Left hindlimb (tissue), 1 donor: ENCODE measurements at places on chromosomes 16 and 17.

GRCh38 chr17:1745513-1746020 is 2.9 kb downstream of the SERPINF2 start:
- DNase-seq, result no peak

DNA sequence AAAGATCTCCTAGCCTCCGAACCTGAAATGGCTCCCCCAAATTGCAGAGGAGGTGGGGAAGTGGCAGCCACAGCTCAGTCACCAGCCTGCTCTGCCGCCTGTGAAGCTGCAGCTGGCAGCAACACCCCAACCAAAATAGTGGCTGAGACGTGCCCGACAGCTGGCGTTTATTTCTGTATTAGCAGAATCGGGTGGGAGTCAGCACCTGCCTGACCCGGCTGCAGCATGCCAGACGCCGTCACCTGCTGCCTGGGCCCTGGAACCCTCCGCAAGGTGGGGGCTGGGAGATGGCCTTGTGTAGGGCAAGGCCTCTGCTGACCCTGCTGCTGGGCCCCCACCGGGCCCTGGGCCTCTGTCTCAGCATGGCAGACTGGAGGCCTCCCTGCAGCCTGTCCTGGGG is 17.5 kb upstream of the PABPN1L start:
- no peak for DNase-seq

DNA sequence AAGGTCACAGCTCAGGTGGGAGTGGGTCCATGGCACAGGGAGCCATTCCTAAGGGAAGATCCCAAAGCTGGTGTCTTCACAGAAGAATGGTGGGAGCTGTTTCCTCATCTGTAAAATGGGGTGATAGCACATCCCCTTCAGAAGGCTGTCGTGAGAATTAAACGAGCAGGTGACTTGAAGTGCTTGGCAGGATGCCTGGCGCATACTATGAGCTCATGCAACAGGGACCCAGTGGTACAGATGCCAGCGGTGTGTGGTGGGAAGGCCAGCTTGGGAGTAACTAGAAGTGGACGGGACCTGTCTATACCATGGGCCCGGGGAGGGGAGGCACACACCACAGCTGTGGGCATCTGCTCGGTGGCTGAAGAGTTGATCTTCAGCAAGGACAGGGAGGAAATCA is 189.3 kb upstream of the TNRC6C start:
- no peak for DNase-seq

DNA sequence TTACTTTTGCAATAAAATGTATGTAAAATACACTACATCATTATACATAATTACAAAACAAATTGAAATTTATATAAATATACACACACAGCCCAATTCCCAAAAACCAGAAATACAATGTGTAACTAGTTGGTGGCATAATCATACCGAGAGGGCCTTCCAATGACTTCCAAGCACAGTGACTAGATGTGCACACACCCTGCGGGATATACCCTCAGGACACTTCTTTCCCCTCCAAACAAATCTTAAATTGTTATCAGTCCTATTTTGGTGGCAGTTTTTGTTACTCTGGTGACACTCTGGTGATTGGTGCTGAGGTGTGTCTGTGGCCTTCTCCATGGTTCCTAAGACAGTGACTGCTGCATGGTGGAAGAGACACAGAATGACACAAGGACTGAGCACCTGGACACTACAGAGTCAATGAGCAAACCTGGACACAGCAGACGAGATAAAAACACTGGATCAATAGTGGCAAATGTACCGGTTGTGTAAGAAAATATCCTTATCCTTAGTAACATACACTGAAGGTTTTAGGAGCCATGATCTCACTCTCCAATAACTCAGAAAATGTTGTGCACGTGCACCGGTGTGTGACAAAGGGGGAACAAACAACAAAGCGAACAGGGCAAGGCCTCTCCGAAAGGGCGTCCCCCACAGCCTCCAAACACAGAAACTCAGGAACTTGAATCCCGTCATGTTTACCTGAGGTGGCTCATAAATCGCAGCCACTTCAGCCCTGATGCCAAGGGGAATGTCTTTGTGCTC is 32.9 kb downstream of the NPLOC4 start:
- no peak for DNase-seq

- no peak for DNase-seq
Measured at GRCh38 chr17:57773557-57773956, 28.5 kb upstream of the CCDC182 start.

DNA sequence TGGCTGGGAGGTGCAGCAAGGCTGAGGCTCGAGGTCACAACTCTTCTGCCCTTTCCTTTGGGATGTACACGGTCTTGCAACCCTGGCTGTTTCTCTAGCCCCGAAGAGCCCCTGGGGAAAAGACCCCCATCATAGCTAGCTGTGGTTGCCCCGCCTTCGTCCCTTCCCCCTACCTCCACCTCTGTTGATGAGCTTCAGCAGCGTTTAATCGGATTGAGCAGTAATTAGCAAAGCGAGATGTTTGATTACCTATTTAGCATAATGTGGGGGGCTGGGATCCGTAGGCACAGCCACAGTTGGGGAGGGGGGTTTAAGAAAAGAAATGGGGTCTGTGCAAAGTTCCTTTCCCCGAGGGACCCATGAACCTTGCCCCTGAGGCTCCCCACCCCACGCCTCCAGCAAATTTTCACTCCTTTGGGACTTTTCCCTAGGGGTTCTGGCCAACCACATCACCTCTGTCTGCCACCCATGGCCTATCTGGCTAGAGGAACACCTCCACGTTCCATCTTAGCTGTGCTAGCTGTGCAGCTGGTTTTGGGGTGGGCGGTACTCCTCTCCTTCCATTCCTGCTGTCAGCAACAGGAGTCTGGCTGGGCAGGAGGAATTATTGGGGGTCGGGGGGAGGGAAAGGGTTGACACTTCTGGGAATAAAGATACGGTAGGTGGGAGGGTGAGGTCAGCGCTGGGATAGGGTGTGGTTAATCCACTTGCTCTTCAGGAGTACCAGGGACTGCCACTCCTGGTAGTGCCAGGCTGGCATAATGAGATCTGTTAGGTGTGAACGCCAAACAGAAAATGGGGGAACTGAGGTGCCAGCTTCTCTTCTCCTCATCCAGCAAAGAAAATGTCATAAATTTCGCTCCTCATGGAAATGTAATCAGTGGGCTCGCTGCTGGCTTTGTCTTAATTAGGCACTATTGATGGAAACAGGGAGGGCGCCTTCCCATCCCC is 1.3 kb upstream of the DNAH2 start:
- DNase-seq, result no peak

GRCh38 chr16:58430718-58431117 is 38.4 kb downstream of the GINS3 start:
- DNase-seq, result no peak

GRCh38 chr17:81961087-81961511 is at the start of gene NOTUM:
Gene NOTUM (minus strand): TSS chr17:81961187. CDS start chr17:81960909, 278 bp downstream.
- DNase-seq, result no peak

GRCh38 chr16:84144209-84144858 is 643 bp downstream of the HSDL1 start:
- DNase-seq, result peak; percentile 43

GRCh38 chr16:16086653-16087446 is 136.4 kb downstream of the ABCC6 start:
- DNase-seq, result no peak

DNA sequence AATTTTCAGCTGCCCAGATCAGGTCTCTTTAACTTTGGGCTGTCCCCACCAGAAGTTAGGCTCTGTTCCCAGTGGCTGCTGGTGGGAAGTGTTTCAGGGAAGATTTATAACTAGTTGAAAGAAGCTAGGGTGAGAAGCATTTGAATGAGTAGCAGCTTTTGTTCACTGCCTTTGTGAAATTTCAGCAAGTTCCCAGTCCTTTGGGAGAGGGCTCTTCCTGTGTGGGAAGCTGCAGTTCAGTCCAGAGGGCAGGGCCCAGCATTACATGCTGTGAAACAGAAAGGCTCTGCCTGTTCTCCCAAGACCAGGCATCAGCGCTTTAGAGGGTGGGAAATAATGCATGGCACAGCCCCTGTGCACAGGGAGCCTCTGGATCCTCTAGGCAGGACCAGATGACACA is 17.8 kb downstream of the PROCA1 start:
- no peak for DNase-seq
